ENCODE measurements at places on chromosomes 7 and 10. TPM values are rescaled to one million over a fixed set of nuclear protein-coding genes. Genes with fewer than 3 reads are reported as not detected.

DNA sequence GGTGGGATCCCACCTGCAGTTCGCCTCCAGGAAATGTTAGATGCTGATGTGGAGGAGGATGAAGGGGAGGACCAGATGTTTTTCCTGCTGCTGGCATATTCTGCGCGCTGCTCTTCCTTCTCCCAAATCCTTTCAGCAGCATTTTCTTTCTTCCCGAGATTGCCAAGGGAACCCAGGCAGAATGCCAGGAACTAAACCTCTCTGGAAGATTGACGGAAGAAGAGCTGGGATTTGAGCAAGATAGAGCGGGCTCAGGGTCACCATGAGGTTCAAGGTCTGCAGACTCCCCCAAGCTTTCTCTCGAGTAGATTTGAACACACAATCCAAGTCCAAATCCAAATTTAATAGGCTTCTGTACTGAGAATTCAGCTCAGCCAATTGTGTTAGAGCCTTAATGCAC lies 345.2 kb upstream of the C7orf33 start:
- DNase-seq, result no peak

The UNCX gene
- total RNA-seq, result not detected

- DNase-seq, result peak; percentile 94
Observed at GRCh38 chr7:130365511-130366441, 14.5 kb upstream of the CPA1 start.

DNA sequence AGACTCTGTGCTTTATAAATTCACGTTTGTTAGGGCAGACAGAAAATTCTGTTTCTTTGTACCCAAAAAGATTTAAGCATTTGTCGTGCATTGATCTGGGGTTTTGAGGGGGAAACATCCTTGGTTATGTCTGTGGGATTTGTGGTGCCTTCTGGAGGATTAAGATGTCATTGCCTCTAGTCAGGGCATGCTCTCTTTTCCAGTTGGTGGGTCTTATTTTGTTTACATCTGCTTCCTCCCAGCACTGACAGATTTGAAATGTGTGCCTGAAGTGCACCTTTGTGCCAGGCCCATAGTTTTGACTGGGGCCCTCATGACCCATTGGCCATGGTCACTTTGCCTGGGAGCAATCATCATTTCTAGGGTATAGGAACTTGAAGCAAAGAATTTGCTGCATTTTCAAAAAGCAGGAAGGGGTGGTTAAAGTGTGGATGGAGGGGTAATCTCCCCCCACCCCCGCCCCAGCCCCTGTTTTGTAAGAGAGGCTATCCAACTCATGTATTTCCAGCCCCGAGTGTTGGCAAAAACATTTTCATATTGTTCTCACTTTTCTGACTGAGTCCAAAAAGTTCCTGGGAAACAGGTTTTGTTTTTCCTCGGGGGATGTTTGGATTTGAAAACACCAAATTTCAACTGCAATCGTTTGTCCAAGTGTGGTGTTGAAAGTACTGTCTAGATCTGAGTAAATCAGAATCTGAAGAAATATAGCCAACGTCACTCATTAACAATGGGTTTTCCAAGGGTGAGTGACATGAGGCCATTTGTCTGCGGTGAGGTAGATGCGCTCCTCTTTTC lies 388.2 kb upstream of the GALNT17 start:
- DNase-seq, result no peak

The STEAP1B gene
- 1.2 TPM for total RNA-seq

The EBLN1 gene
- total RNA-seq, result 0.17 TPM

The POLL gene
- total RNA-seq, result 6.6 TPM

GRCh38 chr10:70472799-70473454 lies 5.6 kb upstream of the PALD1 start:
- DNase-seq, result no peak

DNA sequence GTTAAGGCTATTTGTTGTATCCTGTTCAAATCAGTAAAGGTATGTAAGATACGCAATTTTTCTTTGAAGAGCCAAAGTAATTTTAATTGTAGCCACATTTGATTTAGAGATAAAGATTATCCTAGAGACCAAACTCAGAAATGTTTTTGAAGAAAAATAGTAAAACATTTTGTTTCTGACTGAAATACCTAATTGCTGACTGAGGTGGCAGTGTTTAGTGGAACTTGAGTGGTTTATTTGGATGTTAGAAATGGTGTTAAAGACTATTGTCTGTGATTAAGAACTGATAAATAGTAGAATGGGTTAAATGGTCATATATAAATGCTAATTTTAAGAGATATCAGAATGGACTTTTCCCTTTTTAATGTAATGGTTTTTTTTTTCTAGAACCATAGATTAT lies 15.3 kb downstream of the EDRF1 start:
- DNase-seq, result no peak

The HEPACAM2 gene
- not detected for total RNA-seq

The TMEM229A gene
- not detected for total RNA-seq

- DNase-seq, result peak; percentile 95
Observed at GRCh38 chr7:32588657-32589056, 93.4 kb downstream of the AVL9 start.

DNA sequence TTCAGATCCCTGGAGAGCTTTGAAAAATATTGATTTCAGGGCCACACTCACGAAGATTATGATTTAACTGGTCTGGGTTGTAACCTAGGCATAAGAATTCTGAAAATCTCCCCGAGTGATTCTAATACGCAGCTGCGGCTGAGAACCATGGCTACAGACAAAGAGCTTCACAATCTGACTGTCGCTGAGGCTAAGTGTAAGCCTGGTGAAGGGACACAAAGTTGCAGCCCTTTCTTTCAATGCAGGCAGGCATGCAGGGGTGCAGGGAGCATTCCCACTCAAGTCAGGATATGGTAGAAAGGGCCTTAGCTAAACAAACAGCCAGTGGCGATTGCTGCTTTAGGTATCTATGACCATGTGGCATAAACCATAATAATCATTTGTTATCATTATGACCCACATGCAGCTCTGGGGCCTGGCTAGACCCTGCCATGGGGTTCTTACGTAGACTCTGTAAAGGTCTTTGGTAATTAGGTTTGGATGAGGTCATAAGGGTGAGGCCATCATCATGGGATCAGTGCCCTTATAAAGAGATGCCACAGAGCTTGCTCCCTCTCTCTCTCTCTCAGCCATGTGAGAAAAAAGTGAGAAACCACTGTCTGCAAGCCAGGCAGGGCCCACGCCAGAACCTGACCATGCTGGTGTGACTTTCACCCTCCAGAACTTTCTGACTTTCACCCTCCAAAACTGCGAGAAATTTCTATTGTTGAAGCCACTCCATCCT lies 88.4 kb upstream of the LANCL2 start:
- no peak for DNase-seq

The AHR gene
- 110 TPM for total RNA-seq

DNA sequence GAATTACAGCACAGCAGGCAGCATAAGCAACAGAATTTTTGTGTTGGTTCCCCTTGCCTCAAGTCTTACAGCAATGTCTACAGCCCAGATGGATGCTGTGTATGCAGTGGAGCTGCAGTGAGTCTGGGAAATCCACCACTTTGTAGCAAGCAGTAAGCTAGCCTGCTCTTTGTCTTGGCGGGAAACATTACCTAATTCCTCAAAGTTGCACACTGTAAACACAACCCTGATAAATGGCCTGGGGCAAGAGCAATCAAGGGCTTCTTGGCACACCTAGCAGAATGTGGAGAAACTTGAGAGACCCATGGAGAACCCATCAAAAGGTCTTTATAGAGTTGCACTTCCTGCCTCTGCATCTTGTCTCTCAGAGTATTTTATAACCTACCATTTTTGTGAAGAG lies 102.0 kb upstream of the FOXP2 start:
- DNase-seq, result peak; percentile 19

- no peak for DNase-seq
Observed at GRCh38 chr10:118809357-118810220, 54.8 kb upstream of the CACUL1 start.

- DNase-seq, result no peak
Observed at GRCh38 chr7:13748998-13749397, 240.5 kb downstream of the ETV1 start.

- DNase-seq, result peak; percentile 98
Observed at GRCh38 chr7:103113164-103113563, 35.7 kb downstream of the NAPEPLD start.

Data from M059J (cell line).